ENCODE measurements at places on chromosomes 1 and 21. TPM values are rescaled to one million over a fixed set of nuclear protein-coding genes. Genes with fewer than 3 reads are reported as not detected.

The MAEL gene
- not detected for total RNA-seq

The DMBX1 gene
- not detected for total RNA-seq

The CNIH3 gene
- 1.4 TPM for total RNA-seq

The CHI3L1 gene
- not detected for total RNA-seq

DNA sequence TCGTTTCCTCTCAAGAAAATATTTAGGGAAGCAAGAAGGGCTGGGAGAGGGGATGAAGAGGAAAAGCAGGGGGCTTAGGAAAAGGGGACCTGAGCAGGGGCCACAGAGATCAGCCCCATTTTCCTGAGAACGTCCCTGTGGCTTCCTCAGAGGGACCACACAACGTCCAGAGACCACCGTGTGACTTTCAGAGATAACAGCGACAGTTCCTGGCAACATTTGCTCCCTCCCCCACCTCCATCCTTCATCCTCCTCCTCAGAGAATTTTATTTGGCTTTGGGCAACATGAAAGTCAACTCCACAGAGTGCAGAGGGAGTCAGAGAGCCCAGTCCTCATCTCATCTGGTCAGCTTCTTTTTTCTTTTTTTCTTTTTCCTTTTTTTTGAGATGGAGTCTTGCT lies 50.9 kb downstream of the RUNX1 start:
- DNase-seq, result no peak

DNA sequence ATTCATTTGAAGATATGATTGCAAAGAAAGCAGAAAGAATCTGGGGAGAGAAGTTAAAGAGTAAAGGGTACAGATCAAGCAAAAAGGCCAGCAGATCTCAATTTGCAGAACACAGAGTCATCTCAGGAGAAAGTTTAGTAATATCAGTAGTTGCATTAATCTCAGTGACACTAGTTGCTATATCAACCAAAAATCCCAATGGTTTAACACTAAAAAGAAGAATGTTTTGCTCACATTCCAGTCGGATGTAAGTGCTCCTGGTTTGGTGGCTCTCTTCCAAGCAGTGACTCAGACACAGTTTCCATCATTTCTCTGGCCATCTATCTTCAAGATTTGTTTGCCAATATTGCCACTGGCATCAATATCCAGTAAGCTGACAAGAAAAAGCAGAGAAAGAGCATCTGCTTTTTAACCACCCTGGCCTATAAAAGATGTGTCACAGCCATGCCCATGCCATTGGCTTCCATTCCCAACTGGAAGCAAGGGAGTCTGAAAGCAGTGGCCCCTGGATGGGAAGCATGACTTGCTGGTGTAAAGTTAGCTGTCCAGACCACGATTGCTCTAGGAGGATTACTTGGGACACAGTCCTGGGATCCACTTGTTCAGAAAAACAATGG lies 45.5 kb upstream of the AIM2 start:
- peak; percentile 42 for DNase-seq

GRCh38 chr1:63866084-63866483 lies 92.3 kb downstream of the ROR1 start:
- no peak for DNase-seq

DNA sequence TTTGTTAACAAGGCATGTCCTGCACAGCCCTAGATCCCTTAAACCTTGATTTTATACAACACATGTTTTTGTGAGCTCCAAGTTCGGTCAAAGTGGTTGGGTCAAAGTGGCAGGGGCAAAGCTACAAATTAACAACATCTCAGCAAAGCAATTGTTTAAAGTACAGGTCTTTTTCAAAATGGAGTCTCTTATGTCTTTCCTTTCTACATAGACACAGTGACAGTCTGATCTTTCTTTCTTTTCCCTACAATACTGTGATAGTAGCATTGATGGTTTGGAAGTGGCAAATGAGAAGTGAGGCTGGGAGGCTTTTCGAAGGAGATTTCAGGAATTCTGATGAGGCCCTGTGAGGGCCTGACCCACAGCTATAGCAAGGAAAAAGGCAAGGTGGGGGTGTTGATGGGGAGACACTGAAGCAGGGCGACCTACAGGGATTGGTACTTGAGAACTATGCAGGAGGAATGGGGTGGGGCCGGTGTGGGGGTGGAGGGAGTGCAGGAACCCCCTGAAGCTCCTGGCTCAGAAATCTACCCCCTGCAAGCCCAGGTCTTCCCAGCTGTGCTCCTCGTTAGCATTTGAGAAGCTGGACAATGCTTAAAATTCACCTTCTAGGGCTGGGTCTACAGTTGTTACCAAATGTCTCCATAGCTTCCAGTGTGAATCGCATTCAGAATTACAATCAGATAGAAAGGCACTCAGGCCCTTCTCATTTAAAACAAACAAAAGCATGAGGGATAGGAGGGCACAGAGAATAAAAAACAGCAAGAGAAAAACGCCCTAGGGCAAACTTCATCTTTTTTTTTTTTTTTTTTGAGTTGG lies 102.6 kb upstream of the PPM1J start:
- no peak for DNase-seq

Data from dermis blood vessel endothelial cell (primary cell).